ENCODE measurements at places on chromosomes 3 and 15. TPM values are rescaled to one million over a fixed set of nuclear protein-coding genes. Genes with fewer than 3 reads are reported as not detected.

The SOX14 gene
- not detected for total RNA-seq

The ZBBX gene
- total RNA-seq, result not detected

The CDHR4 gene
- total RNA-seq, result 0.15 TPM

The TEX55 gene
- total RNA-seq, result not detected

DNA sequence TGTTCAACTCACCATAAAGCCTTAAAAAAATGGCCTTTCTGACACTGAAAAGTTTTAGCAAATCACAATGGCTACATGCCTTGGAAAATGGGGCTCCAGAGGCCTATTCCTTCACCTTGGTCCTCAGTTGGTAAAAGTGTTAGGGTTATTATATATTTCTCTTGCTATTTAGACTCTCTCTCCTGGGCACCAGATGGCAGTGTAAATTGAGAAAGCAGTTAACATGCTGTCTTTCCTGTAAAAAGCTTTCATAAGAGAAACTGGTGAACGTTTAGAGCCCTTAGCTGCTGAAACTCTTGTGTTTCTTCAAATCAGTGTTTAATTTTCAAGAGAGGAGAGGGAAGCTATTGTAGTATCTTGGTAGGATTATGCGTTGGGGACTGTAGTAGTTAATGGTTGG is 89.9 kb downstream of the LRTM1 start:
- DNase-seq, result peak; percentile 6

GRCh38 chr15:41018534-41018933 is 65.3 kb downstream of the CHAC1 start:
- peak; percentile 61 for DNase-seq

DNA sequence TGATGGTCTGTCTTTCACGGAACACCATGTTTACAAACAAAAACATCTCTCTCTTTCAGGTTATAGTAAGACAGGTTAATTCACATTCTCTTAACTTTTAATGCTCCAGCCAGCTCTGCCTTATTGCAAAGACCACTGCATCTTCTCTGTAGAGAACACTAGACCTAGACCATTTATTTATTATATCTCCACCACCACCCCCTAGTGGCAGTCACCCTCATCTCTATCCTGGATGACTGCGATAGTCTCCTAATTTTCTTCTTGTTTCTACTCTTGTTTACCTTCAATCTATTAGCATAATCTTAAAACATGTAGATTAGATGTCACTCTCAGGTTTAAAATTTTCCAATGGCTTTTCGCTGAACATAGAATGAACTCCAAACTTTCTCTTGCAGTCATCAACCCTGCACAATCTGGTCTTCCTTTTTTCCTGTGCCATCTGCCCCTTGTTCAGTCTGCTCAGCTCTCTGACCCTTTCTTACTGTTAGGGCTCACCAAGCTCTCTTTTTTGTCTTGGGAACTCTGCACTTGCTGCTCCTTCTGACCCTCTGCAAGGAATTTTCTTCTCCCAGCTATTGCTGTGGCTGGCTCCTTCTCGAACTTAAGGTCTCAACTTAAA is 155.6 kb downstream of the SQOR start:
- DNase-seq, result peak; percentile 73

DNA sequence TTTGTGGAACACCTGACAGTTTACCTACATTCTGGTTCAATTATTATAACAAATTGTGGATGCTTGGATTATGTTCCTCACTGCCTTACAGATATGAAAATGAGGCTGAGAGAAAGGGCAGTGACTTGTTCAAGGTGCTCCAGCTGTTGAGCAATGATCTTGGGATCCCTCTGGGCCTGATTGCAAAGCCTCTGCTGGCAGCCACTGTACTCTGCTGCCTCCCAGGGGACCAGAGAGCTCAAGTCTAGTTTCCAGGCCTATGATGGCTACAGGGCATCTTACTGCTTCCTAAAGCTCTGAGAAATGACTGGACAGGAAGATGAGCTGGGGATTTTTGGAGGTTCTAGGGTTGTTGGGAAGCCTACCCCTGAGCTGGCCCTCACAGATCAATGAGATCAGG is 2.3 kb upstream of the SHC4 start:
- DNase-seq, result peak; percentile 32

DNA sequence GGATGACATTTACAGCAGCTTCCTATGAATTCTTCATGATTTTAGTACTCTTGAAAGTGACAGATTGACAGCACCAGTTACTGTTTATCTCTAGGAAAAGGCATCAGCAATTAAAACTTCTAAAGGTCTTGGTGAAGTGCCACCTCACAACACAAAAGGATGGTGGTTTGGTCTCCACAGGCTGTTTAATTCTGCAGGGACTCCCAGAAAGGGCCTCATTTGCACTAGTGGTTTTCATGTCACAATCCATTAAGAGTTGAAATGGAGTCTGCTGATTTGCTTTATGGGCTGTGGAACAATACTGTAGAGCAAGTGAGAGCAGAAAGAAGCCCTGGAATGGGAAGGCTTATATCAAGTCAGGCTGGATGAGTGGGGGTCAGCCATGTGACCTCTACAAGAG is 225.3 kb upstream of the KCNMB2 start:
- no peak for DNase-seq

GRCh38 chr3:14371573-14372474 is 30.6 kb upstream of the SLC6A6 start:
- peak; percentile 90 for DNase-seq

DNA sequence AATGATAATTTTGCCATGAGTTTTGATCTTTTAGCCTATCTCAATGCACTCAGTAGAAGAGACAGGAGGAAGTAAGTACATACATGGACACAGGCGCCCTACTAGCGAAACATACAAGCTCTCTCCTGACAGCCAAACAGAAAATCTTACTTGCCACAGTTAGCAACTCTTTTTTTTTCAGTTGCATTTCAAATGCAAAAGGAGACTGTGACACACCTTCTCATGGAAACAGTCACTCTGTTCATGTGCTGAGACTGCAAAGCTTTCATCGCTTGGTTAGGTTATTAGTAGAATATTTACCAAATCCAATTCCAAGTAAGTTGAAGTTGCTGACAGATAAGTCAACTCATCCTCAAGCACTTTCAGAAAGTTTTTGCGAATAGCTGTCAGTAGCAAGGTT is 223.3 kb downstream of the FOXP1 start:
- DNase-seq, result no peak

Data from HT-29 (cell line).